ENCODE measurements at places on chromosomes 2 and 18.

DNA sequence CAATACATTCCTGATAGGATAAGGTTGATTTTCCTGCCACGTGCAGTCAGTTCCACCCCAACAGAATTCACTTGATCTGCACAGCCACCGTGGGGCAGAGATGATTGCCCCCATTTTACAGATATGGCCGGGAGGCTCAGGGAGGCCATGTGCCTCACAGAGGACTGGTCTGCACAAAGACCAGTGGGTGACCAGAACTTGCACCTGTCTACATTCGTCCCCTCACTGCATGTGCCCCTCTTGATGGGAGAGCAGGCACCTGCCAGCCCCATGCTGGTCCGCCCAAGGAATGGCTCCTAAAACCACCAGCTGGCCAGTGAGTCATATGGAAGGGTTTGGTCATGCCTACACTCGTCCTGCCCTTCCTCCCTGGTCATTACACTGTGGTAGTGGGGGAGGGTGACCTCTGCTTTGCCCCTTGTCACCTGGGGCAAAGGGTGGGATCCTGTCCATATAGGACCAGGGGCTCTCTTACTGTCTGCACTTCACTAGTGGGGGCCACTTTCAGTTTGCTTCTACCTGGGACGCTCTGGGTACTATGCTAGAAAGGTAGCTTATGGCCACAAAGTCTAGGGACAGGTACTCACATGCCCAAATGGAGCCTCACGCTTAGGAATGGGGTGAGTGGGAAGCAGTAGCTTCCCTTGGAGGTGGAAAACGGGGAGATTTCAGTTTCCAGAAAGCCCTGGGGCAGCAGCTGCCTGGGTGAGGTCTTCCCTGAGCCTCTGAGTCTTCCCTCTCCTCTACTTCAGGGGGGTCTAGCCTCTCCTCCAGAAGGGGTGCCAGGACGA lies 14.7 kb downstream of the RRM2 start:
- DNase-seq = no peak

GRCh38 chr18:62974928-62975675 lies 259.8 kb downstream of the PHLPP1 start:
- DNase-seq = no peak

DNA sequence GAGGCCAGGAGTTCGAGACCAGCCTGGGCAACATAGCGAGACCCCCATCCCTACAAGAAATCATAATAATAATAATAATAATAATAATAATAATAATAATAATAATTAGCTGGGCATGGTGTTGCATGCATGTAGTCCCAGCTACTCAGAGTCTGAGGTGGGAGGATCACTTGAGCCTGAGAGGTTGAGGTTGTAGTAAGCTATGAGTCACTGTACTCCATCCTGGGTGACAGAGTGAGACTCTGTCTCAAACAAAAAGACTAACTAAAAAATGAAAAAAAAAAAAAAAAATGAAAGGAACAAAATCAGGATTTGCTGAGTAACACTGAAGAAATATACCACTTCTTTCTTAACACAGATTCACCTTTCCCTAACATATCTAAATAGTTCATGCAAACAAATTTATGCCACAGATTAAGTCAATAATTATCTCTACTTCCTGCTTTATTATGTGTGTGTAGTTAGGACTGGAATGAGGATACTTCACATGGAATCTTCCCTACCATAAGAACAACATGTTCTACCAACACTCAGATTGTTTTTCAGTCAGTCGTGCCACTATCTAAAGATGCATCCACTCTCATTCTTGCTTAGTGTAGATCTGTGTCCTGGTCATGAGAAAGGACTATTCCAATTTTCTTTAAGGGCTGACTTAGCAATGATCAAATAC lies 928.7 kb downstream of the SLC4A3 start:
- DNase-seq = no peak

DNA sequence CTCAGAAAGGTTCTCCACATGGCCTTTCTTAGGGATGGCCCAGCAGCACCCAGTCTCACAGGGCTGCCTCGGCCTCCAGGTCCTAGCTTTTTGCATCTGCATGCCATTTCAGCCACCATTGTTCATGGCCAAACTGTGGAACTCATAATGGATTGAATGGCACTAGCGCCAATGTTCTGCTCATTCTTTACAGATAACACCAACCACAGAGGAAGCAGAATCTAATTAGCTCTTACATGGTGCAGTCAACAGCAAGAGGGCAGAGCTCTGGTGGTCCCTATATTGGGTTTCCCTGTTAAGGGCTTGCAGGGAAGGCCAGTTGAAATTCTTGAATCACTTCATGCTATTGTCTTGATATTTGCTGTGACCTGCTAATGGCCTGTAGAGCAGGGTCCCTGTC lies 45.6 kb downstream of the ARL4C start:
- no peak for DNase-seq

- no peak for DNase-seq
Observed at GRCh38 chr18:23809415-23809814, 120.2 kb downstream of the LAMA3 start.

- no peak for DNase-seq
Observed at GRCh38 chr2:78353168-78353567, 672.3 kb upstream of the REG3G start.

DNA sequence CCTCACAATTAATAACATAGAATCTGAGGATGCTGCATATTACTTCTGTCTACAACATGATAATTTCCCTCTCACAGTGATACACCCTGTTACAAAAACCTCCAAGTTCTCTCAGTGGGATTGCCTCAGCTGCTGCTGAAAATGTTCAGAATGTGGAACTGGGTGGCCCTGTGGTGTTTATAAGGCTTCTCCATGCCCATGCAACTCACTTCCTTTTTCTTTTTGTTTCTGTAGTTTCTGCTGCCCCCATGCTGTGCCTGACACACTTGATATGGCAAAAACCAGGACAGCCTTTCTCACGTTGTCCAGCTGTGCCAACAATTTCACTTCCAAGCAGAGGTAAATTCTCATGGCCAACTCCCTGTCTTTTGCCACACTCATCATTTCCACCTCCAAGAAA lies 206.2 kb downstream of the RPIA start:
- no peak for DNase-seq

- DNase-seq = peak; percentile 83
Observed at GRCh38 chr2:37350034-37350433, 5.6 kb downstream of the QPCT start.

DNA sequence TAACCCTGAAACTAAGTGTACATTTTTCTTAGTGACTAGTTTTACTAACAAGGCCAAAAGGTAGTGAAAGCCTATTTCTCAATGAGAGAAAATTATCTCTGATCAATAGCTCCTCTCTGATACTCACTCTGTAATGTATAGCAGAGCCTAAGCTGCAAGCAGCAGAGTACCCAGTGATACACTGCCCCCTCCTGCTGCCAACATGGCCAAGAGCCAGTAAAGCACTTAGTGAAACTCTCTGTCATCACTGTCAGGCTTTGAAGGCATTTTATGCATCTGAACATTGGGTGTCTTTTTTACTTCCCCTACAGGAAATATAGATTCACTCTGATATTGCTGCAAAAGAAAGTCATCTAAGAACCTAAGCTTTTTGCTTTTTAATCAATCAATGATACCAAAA lies 784.1 kb upstream of the CDH7 start:
- DNase-seq = peak; percentile 9

GRCh38 chr18:65057439-65058083 lies 693.3 kb upstream of the CDH7 start:
- DNase-seq = no peak

DNA sequence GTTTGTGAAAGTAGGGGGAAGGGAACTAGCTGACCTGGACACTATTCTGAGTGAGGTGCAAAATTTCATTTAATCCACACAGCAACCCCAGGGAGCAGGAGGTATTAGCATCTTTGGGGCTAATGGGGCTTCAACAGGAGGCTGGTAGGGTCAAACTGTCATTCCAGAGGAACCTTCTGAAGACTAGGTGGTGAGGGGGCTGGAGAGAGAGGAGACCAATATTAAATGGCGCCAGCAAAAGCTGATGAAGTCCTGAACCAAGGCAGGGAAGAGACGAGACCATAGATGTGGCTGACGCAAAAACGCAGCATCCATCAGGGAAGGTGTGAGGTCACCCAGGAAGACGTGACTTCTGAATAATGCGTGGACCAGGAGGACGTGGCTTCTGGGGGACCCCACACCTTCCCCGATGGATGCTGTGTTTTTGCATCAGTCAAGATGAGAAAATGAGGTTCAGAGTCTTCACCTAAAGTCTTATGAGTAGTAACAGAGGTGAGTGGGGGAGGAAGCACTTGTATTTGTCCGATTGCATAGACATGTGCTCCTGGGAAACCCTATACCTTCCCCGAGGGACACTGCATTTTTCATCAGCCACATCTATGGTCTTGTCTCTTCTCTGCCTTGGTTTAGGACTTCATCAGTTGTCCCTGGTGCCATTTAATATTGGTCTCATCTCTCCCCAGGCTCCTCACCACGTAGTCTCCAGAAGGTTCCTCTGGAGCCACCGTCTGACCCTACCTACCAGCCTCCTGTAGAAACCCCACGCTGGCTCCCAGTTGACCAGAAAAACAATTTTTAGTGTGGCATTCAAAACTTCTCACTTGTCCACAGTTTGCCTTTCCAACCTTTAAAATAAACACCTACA lies 188.6 kb downstream of the MYCN start:
- DNase-seq = no peak

- DNase-seq = no peak
Observed at GRCh38 chr2:105820691-105821090, 76.0 kb downstream of the NCK2 start.

- DNase-seq = no peak
Observed at GRCh38 chr18:8389391-8390340, 219.6 kb upstream of the RAB12 start.

- DNase-seq = no peak
Observed at GRCh38 chr2:128360711-128361110, 42.0 kb upstream of the HS6ST1 start.

DNA sequence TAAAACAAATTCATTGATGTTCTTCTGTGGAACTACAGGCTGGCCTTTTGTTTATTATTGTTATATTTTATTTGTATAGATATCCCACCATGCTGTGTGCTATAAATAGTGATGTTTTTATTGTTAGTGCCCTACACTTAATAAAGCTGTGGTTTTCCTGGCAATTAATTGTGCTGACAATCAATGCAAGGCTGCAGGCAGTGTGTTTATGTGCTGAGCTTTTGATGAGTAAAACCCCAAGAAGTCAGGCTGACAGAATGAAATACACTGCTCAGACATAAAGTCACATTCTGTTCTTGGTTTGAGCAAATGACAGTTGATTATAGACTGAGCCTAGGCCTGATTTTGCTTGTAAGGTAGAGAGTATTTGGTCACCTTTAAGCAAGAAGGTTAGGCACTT lies 362.7 kb downstream of the CPS1 start:
- DNase-seq = no peak

GRCh38 chr2:234964631-234965461 lies 13.0 kb downstream of the SH3BP4 start:
- DNase-seq = no peak

GRCh38 chr2:150620416-150620815 lies 132.9 kb upstream of the RND3 start:
- DNase-seq = no peak

DNA sequence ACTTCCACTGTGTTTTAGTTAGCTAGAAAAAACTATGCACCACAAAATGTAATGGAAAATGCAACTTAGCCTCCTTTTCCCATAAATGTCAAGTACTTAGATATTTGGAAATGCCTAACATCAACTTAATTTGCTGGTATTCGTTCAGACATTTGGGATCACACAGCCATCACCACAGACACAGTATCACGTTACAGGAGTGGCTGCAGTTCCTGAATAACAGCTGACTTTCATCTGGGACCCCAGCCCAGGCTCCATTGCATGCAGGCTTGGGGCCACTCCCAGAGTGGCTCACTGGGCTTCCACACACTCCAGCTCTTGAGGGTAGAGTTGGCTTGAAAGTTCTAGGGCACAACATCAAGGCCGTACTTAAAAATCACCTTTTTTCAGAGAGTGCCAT lies 9.3 kb downstream of the TMEM182 start:
- DNase-seq = no peak

DNA sequence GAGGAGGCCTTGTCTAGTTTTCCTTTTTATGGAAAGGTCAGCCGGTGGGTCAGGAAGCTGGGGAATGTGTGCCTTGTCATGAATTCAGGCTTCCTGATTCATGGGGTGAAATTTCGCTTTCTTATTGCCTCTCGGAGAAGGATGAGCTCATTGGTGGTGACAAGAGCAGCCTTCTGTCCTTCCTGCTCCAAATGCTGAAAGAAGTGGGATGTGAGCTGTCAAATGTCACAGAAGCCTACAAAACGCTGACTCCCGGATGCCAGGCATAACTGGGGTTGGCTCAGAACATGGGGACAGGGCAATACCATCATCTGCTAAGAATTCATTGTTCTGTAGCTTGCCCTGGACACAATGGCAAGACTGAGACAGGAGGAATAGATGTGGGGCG lies 55.8 kb upstream of the FAM136A start:
- DNase-seq = no peak

DNA sequence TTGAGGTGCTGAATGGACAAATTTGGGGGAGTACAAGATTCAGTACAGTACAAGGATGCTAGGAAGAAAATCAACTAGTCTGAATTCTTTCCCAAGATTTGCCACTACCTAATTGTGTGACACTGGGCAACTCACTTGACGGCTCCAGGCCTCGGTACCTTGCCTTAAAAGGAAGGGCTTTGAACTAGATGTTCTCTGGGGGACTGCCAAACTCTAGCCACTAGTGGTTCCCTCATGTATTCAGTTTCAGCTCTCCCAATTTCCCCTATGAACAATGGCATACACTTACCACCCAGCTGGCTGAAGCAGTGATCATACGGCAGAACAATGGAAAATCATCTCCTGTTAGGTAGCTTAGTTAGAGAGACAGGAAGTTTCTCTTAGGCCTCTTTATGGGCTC lies 73.4 kb downstream of the VWC2L start:
- DNase-seq = no peak

DNA sequence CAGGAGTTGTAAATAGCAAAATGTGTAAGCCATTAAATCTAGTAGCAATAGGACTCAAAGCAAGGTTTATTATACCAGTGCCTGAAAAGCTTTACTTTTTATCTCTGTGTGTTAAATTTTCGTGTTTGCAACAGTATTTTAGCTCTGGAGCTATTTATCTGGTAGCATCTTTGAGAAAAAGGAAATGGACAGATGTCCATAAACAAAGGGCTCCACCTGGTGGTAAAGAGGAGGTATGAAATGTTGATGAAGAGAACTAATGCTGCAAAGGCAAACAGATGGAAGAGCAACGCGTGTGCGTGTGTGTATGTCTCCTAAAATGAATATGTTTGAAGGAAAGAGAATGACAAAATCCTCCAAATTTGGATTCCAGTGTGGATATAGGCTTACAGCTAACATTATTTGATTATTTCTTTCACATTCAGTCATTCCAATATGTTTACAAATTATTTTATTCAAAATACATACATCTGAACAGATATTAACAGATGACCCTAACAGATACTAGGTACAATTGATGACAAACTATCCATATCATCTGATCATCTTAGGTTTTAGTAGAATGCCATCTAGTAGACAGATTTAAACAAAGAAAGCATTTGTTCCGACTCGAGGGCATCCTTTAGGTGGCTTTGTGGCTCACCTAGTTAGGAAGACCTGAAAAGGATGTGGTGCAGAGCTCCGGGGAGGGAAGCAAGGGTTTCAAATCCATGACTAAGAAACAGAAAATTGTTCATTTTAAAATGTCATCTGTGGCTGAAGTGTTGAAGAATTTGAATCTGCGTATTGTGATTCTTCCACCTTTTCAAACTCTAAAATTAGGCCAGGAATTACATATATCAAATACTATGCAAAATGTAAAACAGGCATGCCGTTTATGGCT lies 383.3 kb downstream of the MTX2 start:
- DNase-seq = peak; percentile 88

GRCh38 chr2:84904151-84904550 lies 1.3 kb upstream of the TMSB10 start:
- DNase-seq = no peak

- DNase-seq = no peak
Observed at GRCh38 chr2:17981936-17982335, 103.5 kb downstream of the KCNS3 start.
